ENCODE measurements at places on chromosomes 13 and 19. TPM values are rescaled to one million over a fixed set of nuclear protein-coding genes. Genes with fewer than 3 reads are reported as not detected.

The CTU1 gene
- 25.5 TPM for total RNA-seq

DNA sequence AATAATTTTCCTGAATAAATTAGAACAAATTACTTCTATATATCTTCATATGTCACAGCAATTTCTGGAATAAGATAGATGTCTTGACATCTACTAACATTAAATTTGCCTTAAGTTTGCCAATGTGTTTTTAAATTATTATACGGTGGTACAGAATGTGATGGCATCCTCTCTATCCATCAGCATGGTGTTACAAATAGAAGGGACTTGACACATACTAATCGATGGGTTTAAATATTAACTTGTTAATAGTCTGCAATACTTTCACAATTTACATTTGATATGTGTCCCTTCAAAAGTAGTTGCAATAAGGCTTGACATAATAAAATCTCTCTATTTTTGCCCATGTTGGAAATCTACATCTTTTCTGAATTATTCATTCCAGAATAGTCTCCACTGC, 65.1 kb upstream of the PRR20A start:
- H3K4me1 ChIP-seq = no peaks in the 10 kb centered on the region
- H3K4me3 ChIP-seq = no peak overlapping the region
- no peak for DNase-seq
- H3K27me3 ChIP-seq = no peaks in the 10 kb centered on the region

DNA sequence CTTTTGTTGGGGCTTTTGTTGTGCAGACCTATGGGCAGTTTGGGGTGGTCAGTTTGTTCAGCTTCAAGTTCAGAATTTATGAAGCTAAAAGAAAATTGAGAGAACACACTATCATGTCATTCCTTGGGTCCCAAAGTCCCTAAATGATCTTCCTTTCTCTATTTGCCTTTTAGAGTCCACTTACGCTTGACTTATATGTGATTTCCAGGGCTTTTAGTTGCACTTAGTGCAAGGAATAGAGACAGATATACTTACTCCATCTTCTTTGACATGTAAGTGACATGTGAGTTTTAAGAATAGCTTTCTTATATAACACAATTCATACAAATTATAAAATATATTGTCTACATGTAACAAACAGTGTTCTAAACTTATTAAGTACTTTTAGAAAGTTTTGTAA, 660.1 kb upstream of the SLITRK1 start:
- no peak overlapping the region for H3K27ac ChIP-seq
- no peak overlapping the region for H3K4me3 ChIP-seq
- H3K4me1 ChIP-seq = no peaks in the 10 kb centered on the region
- H3K36me3 ChIP-seq = no peaks in the 10 kb centered on the region
- no peak for DNase-seq

DNA sequence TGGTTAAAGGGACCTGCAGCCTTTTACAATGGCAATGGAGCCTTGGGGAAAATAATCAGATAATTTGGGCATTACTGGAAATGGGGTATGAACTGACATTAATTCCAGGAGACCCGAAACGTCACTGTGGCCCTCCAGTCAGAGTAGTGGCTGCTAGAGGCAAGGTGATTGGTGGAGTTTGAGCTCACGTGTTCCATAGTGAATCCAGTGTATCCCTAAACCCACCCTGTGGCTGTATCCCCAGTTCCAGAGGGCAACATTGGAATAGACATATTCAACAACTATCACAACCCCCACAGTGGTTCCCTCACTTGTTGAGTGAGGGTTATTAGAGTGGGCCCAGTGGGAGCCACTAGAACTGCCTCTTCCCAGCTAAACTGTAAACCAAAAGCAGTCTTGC, 3.3 kb upstream of the LILRA2 start:
- H3K4me1 ChIP-seq = no peaks in the 10 kb centered on the region
- DNase-seq = no peak
- H3K27me3 ChIP-seq = no peaks in the 10 kb centered on the region
- H3K27ac ChIP-seq = no peak overlapping the region
- no peak overlapping the region for H3K4me3 ChIP-seq
